ENCODE measurements at places on chromosomes 7 and 10.

- DNase-seq: no peak
Observed at GRCh38 chr10:101293007-101293723, 60.8 kb upstream of the BTRC start.

DNA sequence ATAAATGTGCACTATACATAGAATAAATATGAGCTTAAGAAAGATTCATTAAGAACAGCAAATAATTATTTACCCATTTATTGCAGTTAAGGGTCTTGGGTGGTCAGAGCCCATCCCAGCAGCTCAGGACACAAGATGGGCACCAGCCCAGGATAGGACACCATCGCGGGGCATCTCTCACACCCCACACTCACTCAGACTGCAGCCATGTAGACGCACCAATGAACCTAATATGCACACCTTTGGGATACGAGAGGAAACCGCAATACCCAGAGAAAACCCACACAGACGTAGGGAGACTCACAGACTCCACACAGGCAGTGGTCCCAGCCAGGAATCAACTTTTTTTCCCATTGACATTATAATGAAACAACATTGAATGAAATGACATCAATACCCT is 36.0 kb downstream of the CARD11 start:
- DNase-seq: no peak

GRCh38 chr10:132131581-132132420 is 54.9 kb upstream of the DPYSL4 start:
- DNase-seq: no peak

GRCh38 chr7:140724706-140725105 is 28.2 kb downstream of the NDUFB2 start:
- DNase-seq: no peak

DNA sequence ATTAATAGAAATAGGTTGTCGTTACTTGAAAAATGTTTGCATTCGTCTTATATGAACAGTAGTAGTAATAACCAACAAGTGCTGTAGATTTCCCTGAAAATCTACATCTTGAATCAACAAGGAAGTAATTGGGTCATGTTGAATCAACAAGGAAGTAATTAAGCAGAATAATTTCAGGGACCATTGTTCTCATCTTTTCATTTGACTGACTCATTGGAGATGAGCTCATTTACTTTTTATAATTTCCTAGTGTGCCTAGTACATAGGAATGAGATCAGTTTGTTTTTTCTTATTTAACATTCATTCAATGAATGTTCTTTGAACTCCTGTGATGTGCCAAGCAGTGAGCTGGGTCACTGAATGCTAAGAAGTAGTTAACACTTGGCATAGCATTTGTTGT is 8.2 kb downstream of the CLDN12 start:
- DNase-seq: no peak

DNA sequence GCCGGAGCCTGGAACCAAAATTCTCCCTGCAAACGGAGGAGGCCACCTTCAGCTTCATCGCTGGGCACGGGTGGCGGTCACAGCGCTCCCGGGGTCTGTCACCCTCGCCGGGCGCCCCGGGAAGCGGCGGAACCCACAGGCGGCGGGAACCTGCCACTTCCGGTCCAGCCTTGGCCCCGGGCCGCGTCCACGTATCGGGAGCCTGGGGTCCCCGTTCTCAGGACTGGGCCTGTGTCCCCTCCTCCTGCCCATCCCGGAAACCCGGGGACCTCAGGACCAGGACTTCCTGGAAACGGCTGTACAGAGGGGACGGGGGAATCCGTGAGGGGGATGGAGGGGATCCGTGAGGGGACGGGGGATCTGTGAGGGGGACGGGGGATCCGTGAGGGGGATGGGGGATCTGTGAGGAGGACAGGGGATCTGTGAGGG is 25.4 kb downstream of the PDGFA start:
- DNase-seq: no peak

DNA sequence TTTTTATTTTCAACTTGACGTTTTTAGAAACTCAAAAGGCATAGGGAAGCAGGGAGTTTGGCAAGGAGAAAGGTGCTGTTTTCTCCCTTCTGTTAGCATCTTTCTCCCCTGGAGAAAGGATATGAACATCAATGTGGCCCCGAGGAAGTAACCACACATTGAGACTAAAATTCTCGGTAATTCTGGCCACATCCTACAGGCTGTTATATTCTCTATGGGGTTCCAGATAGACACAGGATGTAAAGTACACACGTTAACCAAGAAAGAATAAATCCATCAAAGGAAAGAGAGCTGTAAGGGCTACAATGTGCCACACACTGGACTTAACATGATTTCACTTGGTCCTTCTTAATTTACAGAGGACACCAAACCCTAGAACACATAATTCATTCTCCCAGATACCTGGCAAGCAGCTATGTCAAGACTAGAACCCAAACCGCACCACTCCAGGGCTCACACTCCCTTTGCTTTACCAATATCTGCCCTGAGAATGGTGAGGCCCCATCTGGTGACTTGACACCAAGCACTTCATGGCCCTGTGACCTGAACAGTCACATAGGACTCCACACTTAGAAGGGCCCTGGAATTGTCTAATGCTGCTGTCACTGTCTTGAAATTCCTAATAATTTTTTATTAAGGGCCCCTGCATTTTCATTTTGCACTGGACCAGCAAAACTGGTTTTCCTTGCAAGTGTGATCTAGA is 73.9 kb downstream of the PRLHR start:
- DNase-seq: no peak

DNA sequence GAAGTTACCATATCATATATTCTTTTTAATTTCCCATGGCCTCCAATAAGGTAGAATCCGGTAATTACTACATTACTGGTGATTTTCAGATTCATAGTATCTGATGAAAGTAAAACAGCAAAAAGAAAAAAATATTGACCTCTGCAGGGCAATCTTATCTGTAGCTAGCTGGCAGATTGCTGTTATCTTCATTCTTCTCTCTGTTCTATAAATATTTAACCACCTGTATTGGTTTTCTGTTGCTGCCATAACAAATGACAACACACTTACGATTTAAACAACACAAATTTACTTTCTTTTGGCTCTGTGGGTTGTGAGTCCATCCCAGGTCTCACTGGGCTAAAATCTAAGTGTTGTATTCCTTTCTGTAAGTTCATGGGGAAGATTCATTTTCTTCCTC is 164.5 kb downstream of the ZEB1 start:
- no peak for DNase-seq

- no peak for DNase-seq
Observed at GRCh38 chr10:6019796-6020195, 42.4 kb downstream of the IL2RA start.

DNA sequence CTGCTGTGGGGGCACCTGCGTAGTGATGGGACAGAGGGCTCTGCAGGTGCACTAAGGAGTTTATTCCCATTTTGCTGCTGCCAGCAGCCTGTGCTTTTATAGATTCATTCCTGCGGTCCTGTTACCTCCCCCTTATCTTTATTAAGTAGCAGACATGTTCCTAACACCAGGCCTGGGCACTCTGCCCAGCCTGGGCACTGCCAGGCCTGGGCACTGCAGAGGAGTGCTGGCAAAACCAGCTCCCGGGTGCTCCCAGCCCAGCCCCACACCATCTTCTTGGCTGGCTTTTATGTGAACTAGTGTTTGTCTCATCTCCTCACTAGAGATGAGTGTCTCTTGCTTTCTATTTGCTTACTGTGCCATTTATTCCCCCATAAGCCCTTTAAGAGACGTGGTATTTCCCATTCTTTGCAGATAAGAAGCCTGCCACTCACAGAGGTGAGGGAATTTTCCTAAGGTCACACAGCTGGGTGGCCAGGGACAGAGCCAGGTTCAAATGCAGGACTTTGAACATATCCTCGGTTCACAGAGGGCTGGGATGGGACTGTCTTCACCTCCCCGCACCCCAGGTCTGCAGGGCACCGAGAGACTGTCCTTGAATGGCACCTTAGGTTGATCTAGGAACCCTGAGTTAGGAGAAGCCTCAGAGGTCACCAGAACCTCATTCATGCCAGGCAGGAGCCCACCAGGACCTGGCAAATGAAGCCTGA is 14.6 kb upstream of the DRGX start:
- no peak for DNase-seq

DNA sequence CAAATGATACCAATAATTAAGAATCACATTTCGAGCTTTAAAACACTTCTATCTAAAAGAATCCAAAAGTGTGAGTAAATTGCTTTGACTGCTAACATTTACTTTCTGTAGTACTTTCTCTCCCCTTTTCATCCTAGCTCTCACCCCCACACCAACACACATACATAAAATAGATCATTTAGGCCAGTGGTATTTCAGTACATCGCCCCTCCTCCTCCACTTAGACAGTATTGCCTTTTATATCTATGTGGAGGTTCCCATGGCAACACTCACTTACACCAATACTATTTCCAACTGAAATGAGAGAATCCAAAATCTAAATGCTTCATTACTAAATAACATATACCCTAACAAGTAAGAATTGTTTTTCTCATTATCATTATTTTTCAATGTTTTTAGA is 58.9 kb downstream of the HIBADH start:
- DNase-seq: no peak

DNA sequence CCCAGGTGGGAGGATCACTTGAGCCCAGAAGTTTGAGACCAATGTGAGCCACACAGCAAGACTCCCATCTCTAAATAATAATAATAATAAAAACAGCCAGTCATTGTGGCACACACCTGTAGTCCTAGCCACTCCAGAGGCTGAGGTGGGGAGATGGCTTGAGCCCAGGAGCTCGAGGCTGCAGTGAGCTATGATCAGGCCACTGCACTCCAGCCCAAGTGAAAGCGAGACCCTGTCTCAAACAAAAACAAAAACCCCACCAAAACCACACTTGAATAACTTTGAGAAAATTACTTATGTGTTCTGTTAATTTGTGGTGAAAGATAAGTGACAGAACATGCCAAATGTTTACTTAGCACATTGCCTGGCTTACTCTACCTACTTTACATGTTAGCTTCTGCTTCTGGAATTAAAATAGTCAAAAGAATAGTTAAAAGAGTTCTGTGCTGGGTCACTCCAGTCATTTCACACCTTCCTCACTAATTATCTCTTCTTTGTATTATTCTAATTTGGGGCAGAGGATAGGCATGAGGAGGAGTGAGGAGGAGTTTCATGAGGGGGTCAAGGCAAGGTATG is 9.8 kb downstream of the TMEM60 start:
- no peak for DNase-seq

GRCh38 chr7:21198921-21199320 is 229.0 kb upstream of the SP4 start:
- no peak for DNase-seq

DNA sequence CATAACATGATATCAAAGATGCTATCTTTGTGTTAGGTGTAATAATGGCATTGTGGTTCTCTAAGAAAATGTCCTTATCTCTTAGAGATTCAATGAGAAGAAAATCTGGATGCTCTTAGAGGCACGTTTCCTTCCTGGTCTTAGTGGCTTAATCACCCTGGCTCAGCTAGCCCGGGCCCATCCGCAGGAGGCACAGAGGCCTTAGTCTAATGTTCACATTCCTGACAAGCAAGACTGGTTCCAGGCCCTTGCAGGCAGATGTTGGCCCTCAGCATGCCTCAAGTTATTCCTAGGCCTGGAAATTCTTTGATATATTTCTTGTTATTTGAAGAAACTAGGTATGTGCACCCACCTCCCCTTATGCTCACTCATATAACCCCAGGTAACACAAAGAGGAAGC is 357.6 kb downstream of the SFMBT2 start:
- no peak for DNase-seq

- DNase-seq: no peak
Observed at GRCh38 chr10:91593834-91594233, 39.0 kb downstream of the PPP1R3C start.

GRCh38 chr7:154304740-154305700 is 252.8 kb downstream of the DPP6 start:
- peak; percentile 63 for DNase-seq

GRCh38 chr10:30763918-30764317 is 134.4 kb upstream of the LYZL2 start:
- DNase-seq: no peak

DNA sequence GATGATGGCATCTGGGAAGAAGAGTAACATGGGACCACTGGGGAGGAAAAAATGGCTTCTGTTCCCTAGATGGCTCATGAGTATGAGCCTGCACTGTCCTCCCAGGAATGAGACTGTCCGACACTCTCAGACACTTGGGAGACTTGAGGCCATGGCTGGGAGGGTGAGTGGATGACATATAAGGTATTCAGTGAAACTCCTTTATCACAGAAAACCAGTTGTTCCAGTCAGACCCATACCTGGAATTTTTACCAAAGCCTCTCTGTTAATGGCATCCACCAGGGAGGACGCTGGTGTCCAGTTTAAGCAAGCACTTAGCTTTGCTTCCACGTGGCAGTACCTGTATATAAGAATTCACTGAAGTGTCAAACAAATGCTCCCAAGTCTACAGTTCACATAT is 116.7 kb upstream of the C10orf90 start:
- no peak for DNase-seq

DNA sequence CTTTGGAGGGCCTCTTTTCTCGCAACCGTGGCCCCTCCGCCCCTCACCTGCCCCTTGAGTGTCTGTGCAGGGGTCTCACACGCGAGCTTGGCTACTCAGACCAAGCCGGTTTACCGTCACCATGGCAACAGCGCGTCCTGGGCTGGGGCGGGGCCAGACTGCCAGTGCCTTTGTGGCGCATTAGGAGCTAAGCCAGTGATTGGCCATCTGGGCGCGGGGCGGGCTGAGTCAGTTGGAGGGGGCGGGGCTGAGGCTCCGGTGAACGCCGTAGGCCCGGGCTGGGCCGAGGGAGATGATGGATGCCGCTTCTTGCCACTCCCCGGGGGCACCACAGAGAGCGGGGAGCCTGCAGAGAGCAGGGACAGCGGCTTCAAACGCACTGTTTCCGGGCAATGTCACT is 48.7 kb upstream of the FXYD4 start:
- DNase-seq: peak; percentile 80

DNA sequence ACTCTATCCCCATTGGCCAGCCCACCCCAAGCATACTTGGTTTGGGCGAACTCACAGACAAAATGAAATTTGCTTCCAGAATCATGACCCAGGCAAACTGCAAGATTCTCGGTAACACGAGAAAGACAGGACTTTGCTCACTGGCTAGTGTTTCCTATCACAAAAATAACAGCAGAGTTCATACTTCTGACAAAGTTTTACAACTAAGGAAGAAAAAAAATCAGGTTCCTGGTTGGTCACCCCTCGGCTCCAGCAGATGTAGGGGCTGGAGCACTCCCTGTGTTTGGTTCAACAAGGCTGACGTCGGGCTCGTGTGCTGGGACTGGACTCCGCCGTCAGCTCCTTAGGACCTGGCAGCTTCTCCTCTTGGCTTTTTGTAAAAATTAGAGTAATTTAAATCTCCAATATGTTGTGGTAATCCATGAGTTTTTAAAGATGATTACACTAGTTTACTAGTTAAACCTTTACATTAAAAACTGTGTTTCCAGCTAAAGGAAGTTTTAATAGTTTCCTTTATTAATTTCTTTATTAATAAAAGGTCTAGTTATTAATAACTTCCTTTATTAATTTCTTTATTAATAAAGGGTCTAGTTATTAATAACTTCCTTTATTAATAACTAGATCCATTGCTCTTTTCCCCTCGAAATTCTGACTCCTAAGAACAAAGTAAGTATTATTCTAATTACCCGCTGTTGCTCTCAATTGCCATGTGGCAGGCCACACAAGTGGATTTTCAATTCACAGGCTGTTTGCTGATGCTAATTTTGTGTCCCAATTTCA is 115.6 kb upstream of the RNF32 start:
- DNase-seq: no peak
